ENCODE measurements at places on chromosomes 3 and 15.

- DNase-seq = no peak
Measured at GRCh38 chr3:170320461-170321121, 36.9 kb upstream of the SKIL start.

GRCh38 chr3:133836497-133837158 is 31.0 kb downstream of the SRPRB start:
- DNase-seq = no peak

DNA sequence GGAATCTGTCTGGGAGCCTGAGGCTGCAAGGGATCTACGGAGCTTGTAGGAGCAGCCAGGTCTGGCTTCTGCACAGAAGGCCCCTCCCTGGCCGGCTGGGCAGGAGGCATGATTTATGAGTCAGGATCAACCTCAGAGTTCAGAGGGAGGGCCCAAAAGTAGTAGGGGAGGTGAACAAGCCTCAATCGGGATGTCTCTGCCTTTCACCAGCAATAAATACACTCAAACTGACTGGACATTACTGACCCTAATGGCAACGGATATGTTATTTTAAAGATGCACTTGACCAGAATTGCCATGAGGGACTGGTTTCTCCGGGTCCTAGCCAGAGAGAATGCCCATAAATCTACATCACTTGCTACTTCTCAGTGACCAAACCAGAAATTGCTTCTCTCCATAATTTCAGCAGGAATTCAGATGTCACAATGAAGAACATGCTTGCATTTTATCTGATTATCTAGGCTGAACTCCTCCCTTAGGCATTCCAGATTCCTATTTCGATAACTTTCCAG is 109.6 kb upstream of the LMOD3 start:
- peak; percentile 39 for DNase-seq

- peak; percentile 84 for DNase-seq
Measured at GRCh38 chr3:9915254-9916141, 1.4 kb upstream of the IL17RC start.

DNA sequence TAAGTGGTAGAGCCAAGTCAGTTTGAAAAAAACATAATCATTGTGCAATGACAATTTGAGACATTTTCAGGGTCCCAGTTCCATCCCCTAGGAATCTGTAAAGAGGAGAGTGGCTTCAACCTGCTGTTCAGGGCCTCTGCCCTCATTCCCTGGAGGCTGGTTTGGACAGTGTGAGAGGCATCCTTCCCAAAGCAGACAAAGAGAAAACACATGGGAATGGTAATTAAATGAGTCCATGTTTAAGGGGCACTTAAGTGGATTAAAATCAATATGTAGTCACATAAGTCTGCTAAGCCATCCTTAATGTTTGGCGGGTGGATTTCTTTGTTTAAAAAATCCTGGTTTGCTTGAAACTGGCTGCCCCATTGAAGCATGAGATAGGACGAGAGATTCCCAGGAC is 146.3 kb upstream of the CTDSPL start:
- DNase-seq = no peak

DNA sequence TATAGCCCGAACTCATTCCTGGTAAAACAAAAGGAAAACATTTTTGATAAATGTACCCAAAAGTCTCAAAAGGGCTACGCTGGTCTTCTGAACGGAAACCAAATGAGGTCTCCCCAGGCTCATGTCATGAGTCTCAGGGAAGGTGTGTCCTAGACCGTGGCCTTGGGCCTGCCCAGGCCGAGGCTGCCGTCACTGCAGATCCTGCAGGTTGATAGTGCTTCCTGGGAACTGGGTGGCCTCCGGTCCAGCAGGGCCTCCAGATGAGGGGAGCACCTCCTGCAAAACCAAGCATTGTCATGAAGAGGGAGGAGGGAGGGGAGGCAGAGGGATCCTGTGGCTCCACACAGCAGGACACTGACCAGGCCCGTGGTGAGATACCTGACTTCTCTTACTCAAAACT is 37.5 kb downstream of the ZXDC start:
- no peak for DNase-seq

DNA sequence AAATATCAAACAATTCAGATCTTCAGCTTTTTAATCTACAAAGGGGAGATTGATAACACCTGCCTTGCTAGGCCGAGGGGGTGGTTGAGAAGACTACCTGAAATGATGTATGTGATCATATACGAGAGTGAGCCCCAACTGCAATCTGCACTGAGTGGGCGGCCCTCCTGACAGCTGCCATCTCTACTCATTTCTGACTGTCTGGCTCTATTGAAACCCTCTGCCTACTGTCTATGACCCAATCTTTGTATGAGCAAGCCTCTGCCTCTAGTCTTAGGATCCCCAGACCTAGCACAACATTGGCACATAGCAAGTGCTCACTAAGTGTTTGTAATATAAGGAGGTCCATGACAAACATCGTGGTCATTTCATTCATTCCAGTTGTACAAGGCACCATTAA is 144.4 kb upstream of the NR2F2 start:
- DNase-seq = no peak

DNA sequence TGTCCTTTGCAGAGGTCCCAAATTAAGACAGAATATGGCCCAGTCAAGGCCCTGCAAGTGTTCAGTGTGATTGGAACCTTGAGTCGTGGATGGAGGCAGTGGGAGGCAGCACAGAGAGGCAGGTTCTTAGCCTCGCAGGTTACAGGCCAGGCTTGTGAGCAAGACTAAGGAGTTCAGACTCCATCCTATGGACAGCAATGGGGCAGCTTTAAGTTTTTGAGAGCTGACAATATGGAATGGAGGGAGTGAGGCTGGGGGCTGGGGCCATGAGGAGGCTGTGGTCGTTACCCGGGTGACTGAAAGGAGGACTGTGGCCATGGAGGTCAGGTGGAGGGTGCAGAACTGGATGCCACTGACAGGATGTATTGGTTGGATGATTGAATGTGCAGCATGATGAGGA is 74.1 kb upstream of the PRR23C start:
- no peak for DNase-seq

- no peak for DNase-seq
Measured at GRCh38 chr15:74795966-74796625, 14.2 kb downstream of the CSK start.

- DNase-seq = peak; percentile 6
Measured at GRCh38 chr3:183189641-183190040, 27.1 kb upstream of the LAMP3 start.

DNA sequence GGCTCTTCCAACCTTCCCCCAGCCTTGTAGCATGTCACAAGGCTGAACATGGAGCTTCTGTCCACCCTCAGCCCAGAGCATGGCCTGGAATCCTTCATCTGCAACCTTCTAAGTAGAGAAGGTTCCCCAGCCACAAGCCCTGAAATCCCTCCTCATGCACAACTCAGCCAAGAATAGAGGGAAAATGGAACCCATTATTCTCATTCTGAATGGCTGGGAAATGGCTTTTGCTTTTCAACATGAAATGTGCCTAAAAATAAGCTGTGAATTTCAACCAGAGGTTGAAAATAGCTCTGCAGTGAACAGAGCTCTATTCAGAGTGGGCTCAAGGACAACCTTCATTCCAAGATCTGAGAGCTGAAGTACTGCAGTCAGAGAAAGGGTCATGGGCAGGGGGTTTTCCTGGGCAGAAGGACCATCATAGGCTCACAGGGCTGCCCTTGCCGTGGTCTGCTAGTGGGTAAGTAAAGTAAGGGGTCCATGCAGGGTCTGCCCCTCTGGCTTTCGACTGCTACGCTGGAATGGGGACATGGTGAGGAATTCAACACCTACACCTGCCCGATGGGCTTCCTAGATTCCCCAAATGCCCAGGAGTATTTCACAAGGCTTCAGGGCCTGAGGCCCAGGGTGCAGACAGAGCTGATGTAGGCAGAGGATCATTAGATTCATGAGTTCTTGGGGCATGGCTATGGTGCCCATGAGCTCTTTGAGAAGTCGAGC is 35.9 kb downstream of the POC1A start:
- no peak for DNase-seq

DNA sequence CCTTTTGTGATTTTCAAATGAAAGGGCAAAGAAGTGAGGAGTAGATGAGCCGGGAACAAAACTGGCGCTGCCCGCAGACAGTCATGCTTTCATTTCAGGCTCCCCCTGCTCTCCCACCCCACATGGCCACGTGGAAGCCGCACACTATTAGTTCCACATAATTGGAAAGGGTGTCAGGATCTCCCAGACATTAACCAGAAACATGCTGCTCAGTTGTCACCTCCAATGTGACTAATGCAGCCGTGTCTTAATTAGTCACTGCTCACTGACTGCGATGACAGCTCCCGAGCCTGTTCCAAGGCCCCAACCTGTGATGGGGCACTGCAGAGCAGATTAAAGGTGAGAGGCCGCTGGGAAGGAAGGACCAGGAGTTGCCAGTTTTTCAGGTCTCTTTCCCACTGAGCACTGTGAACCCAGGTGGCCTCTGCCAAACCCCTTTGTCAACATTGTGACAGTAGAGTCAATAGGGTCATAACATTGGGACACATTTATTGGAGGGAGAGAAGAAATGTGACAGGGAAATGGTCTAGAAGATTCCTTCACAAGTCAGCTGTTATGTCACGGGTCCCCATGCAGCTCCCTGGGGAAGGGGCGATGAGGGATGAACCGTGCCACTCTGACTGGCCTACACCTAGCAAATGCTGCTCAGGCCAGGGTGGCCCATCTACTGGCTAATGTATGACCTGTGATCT is 38.6 kb upstream of the SFMBT1 start:
- peak; percentile 18 for DNase-seq

- DNase-seq = peak; percentile 6
Measured at GRCh38 chr15:70055601-70056051, 42.1 kb downstream of the TLE3 start.

- peak; percentile 33 for DNase-seq
Measured at GRCh38 chr15:75720787-75721479, 8.3 kb upstream of the CSPG4 start.

- no peak for DNase-seq
Measured at GRCh38 chr3:111872979-111873378, 13.9 kb downstream of the PHLDB2 start.

- no peak for DNase-seq
Measured at GRCh38 chr3:30354972-30355371, 251.4 kb upstream of the TGFBR2 start.

GRCh38 chr3:14278799-14279625 is 100.4 kb downstream of the LSM3 start:
- DNase-seq = peak; percentile 48

DNA sequence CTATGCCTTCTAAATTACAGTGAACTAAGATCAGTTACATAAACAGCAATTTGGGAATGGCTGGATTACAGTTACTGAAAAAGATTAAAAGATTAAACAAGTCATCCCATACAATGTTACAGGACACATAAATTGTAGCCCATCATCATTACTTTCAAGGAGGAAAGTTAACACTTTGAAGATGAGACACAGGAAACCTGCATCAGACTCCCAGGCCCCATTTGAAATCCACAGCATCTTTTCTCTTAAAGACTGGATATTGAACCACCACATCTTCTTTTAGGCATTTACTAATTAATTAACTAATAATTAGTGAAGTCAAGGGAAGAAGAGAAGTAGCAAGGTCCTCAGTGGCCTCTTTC is 170.2 kb downstream of the PLCL2 start:
- DNase-seq = no peak

- DNase-seq = no peak
Measured at GRCh38 chr3:55797775-55798174, 310.7 kb upstream of the WNT5A start.

DNA sequence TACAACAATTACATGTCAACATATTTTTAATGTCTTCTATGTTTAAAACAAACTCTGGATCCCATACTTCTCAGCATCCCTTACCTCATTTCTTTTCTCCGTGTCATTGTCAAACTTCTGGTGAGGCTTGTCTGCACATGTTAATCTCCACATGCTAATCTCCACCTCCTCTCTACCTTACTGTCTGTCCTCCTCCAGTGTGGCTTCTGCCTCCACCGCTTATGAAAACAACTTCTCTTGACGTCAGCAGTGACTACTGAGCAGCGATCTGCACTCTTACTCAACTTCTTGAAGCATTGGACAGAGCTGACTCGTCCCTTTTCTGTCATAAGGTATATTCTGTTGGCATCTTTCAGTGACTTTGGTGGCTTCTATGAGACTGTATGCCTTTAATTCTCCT is 338.2 kb upstream of the THRB start:
- no peak for DNase-seq

DNA sequence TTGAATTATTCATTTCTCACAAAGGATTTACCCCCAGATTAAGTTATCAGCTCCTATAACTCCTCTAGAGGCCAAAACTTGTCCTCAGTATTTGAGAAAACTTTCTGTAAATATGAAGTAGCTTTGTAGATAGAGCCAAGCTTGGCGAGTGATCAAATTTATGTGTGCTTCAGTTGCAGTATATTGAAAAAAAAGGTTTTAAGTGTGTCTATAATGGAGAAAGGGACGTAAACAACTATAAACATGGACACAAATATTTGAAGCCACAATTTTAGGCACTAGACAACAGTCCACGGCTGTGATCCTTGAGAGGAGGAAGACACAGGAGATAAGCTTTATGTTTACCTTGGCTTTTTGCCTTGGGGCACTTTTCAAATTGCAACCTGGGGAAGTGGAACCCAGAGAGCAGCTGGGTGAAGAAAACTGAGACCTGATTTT is 118.7 kb downstream of the THRB start:
- no peak for DNase-seq

DNA sequence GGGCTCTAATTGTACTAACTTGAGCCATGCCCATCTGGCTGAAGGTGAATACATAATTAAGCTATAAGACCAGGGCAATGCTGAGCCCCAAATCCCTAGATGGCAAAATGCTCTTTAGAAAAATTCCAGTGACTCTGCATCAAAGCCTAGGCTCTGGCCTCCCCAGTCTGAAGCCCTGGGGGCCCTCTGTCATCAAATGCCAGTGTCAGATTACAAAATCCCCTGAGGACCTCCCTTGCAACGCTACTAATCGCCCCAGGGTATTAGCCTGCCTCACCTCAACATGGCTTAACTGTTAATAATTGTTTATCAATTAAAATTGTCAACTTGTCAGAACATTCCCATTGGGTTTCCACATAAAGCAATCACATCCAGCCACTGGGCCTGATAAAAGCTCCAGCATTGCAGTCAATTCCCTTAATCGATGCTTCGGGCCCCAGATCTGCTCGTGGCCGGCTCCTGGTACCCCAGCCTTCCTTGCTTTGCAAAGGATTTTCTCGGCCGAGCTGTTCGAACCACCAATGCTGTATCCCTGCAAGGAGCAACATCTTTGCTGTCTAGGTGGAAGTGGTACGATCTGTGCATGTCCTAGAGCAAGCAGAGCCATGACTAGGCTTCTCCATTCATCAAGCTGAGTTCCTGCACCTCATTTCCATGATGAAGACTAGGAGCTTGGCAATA is 151.7 kb downstream of the MEGF11 start:
- DNase-seq = no peak

DNA sequence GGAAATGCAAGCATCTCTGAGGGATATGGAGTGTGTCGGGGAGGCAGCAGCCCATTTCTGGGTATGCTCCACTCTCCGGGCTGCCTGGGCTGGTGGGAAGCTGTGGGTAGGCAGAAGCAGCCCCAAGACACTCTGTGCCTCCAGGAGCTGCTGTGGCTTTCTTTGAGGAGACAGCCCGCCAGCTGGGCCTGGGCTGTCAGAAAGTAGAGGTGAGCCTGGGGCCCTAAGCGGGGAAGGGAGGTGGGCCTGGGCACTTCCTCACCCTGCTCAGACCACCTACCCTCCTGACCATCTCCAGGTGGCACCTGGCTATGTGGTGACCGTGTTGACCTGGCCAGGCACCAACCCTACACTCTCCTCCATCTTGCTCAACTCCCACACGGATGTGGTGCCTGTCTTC is 1.7 kb downstream of the ACY1 start:
- no peak for DNase-seq

Measured in EH (cell line).